ENCODE measurements at places on chromosomes 5 and 9.

GRCh38 chr5:9324348-9325077 is 221.4 kb downstream of the SEMA5A start:
- DNase-seq, result no peak

DNA sequence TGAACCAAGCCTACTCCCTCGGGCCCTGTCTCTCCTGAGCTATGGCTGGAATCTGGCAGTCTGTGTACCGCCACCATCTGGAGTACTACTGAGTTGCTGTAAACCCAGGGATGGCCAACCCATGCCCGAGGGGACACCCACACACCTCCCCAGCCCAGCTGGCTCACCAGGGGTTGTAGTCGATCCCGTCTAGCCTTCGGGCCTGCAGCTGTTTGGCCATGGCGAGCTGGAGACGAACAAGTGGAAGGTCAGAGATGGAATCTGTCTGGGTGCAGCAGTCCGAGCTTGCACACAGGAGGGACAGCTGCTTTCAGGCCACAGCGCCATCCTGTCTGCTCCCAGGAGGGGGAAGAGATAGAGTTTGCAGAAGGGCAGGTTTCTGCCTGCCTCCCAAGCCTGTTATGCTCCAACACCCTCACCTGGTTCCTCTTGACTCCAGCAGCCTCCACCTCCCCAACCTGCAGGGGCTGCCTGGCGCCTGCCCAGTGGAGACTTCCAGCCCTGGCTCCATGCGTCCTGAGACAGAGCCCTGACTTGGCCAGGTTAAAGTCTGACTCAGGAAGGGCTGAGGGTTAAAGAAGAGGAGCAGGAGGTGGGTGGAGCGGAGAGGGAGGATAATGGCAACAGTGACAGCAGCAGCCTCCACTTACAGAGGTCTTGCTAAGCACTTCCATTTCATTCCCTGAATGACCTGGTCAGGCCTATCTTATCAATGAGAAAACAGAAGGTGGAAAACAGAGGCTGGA is 15.8 kb upstream of the SPOUT1 start:
- DNase-seq, result peak; percentile 30

GRCh38 chr5:76524101-76524835 is 98.9 kb downstream of the F2RL2 start:
- no peak for DNase-seq

GRCh38 chr9:71592400-71592799 is 175.9 kb downstream of the CEMIP2 start:
- DNase-seq, result no peak

DNA sequence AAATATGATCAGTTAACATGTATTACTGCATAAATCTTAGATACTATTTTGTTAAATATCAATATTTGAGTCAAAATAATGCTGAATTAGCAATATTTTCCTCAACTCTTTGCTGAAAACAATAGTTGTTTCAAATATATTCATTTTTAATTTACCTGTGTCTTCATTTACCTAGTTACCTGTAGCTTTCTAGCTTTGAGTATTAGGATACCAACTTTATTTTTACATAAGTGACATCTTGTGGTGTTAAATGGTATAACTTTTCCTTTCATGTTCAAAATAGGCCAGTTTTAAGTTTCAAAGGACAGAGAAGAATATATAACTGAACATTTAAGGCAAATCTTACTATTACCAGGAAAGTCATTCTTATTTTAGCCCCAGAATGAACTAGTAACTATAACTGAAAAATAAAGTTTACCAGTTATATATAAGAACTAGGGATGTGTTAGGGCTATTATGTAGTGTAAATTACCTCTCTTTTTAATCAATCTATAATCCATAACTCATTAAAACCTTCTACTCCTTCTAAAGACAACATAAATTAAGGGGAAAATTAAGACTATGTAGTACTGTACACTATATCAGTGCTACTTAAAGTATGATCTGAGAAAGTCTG is 25.3 kb downstream of the AP3B1 start:
- DNase-seq, result no peak

Measured in erythroblast (primary cell).